ENCODE measurements at places on chromosomes 3 and 15.

GRCh38 chr3:42751609-42752008 is 21.4 kb downstream of the CCDC13 start:
- DNase-seq: no peak

DNA sequence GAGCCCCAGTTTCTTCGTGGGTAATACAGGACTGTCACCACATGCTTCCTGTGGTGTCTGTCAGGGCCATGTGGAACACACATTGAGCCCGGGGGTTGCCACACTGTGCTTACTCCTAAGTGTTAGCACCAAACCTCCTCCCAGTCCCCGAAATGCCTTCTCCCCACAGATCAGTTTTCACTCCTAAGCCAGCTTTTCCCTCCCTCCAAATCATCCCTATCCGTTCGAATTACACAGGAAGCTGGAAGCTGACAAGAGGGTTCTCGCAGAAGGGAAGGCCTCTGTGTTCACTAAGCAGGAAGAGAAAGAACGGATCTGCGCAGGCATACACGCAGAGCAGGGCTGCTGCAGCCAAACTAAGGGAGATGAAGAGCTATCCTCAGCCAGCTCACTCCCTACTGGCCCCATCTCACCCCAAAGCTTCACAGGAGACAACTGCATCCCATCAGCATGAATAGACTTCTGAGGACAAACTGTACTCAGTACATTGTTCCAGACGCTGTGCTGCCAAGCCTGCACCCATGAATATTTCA is 32.3 kb downstream of the XXYLT1 start:
- DNase-seq: no peak

GRCh38 chr3:17765819-17766472 is 23.5 kb upstream of the TBC1D5 start:
- DNase-seq: no peak

- no peak for DNase-seq
Observed at GRCh38 chr15:65423150-65423975, 616 bp upstream of the IGDCC4 start.

DNA sequence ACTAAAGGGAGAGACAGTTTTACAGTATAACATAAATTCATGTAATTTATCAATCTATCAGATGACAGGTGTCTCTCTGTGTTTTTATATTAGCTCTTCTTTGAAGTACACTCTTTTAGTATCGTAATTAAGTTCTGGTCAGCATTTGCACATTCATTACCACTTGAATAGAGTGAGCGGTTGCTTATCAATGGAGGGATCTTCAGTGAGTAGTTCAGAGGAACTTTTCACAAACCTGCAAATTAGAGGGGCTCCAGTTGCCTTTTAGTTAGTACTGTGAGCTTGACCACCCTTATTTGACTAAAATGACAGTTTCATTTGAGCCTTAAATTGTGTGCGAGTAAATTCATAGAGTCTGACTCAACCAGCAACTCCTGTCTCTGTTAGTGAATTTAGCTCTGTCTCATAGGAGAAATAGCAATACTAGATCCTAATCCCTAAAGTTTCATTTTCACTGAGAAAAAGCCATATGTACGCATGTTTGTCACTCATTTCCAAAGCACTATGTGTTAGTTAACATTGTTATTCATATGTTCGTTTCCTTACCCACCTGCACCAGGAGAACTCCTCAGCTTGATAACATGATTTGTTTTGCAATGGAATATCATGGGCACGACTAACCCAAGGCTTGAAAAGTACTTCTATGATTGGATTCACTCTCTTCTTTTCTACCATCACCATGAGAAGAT is 57.5 kb upstream of the ZBED2 start:
- DNase-seq: no peak

DNA sequence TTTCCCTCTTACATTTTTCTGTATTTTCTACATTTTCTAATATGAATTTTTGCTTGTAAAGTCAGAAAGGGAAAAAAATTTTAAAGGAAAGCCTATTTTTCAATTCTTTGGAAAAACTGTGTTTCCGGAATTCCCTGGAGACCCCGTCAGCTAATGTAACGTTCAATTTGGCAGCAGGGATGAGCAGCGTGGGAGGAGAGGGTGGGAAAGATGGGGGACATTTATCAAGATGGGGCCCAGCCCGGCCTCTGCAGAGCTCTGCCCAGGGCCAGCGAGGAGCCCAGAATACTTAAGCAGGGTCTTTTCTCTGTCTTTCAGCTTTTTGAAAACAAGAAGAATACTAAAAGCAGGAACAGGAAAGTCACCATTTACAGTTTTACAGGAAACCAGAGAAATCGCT is 129.0 kb downstream of the LRRK1 start:
- DNase-seq: no peak

DNA sequence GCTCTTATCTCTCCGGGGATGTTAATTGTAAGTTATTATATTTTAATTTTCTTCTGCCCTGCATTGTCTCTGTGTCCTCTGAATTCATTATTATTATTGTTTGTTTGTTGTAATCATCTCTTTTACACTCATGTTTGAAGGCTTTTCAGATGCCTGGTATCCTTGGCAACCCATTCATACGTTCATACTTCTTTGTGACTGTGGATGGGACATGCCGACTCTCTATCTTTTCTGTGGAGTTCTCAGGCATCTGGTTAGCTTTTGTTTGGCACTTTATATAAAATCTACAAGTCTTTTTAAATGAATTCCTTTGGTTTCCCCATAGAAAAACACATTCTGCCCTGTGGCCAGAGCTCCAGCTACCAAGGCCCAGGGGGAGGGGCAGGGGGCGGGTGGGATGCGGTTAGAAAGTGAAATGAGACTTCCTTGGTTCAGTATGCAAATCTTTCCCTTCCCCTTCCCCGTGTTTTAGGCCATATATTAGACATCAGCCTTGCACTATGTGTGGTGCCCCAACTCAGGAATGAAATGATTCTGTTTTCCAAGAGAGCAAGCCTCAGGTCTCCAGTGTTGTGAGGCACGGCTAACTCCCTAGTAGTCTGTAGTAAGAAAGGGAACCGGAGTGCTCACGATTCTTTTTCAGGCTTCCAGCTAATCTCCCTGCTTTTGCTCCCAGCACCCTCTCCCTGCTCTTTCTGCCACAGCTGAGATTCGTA is 79.2 kb downstream of the SST start:
- no peak for DNase-seq
